ENCODE measurements at places on chromosomes 3 and 15.
A peak's percentile ranks its signal among the peaks of the same experiment; 100 is the strongest.

GRCh38 chr3:29409409-29409808 is 128.5 kb downstream of the RBMS3 start:
- no peak for DNase-seq

DNA sequence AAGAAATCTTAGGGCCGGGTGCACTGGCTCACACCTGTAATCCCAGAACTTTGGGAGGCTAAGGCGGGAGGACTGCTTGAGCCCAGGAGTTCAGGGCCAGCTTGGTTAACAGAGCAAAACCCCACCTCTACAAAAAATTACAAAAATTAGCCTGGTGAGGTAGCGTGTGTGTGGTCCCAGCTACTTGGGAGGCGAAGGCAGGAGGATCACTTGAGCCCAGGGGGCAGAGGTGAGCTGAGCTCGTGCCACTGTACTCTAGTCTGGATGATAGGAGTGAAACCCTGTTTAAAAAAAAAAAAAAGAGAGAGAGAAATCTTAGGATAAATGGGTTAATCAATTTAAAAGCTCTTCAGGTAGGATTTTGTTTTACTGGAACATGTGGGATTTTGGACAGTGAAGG is 31.2 kb upstream of the DUT start:
- no peak for DNase-seq

DNA sequence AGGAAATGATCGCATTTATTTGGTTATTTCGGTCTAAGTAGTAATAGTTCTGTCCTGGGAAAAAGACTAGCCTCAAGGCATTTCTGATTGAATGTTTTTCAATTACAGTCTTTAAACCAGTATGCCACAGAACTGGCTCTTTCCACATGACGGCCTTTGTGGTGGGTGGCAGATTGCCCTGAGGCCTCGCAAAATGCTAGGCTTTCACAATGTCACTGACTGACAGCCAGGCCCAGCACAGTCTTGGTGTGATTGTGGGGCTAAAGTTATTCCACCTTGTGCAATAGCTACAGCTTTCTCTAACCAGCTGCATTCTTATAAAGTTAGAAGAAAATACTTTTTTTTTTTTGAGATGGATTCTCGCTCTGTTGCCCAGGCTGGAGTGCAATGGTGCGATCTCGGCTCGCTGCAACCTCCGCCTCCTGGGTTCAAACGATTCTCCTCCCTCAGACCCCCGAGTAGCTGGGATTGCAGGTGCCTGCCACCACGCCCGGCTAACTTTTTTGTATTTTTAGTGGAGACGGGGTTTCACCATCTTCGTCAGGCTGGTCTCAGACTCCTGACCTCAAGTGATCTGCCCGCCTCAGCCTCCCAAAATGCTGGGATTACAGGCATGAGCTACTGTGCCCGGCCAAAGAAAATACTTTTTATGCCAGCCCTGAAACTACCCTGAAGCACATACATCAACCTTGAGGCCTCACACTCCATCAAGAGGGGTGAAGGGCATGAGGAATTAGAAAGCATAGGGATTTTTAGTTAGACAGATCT is 2.5 kb upstream of the ADIPOQ start:
- no peak for DNase-seq

- no peak for DNase-seq
Measured at GRCh38 chr15:100911086-100911485, 8.1 kb upstream of the LRRK1 start.

- no peak for DNase-seq
Measured at GRCh38 chr3:190401963-190402362, 14.0 kb downstream of the CLDN16 start.

DNA sequence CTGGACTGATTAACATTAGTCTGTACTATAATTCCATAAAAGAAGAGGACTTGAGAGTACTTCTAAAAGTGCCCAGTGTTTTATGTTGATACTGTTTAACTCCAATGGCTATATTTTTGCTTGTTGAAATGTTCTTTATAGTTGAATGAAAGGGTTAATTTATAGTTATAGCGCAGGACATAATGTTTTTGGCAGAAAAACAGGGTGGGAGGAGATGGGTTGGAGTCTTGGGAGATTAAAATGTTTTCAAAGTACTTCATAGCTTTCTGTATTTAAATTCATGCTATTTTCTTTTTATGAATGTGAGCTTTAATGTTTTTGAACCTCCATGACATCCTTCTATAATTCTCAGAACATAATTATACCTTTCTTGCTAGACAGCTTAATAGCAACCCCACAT is 108.2 kb downstream of the CNTN3 start:
- DNase-seq, result no peak

GRCh38 chr3:20403986-20404740 is 218.2 kb upstream of the SGO1 start:
- DNase-seq, result no peak

DNA sequence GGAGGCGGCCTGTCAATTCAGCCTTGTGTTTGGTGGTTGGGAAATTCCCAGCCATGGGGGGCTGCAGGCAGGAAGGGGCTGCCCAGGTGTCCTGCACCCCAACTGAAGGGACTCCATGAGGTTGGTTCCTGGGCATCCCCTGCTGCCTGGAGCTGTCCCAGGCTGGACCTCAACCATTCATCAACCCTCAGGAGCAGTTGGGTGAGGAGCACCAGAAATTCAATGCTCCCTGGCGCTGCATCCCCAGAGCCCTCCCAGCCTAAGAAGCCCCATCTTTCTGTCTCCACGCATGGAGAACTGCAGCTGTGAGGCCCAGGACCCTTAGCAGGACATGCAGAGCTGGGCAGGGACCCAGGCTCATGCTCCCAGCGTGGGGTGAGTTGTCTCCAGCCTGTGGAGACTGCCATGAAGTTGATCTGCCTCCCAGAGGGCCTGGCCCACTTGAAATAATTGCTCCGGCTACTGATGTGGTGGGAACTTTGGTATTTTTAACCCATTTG is 8.0 kb upstream of the SEMA3B start:
- DNase-seq, result no peak

- peak; percentile 57 for DNase-seq
Measured at GRCh38 chr15:78104119-78104479, 11.7 kb downstream of the SH2D7 start.

GRCh38 chr3:101574388-101575112 is 570 bp downstream of the PCNP start:
- no peak for DNase-seq

- DNase-seq, result no peak
Measured at GRCh38 chr3:178421069-178421468, 115.2 kb upstream of the KCNMB2 start.

DNA sequence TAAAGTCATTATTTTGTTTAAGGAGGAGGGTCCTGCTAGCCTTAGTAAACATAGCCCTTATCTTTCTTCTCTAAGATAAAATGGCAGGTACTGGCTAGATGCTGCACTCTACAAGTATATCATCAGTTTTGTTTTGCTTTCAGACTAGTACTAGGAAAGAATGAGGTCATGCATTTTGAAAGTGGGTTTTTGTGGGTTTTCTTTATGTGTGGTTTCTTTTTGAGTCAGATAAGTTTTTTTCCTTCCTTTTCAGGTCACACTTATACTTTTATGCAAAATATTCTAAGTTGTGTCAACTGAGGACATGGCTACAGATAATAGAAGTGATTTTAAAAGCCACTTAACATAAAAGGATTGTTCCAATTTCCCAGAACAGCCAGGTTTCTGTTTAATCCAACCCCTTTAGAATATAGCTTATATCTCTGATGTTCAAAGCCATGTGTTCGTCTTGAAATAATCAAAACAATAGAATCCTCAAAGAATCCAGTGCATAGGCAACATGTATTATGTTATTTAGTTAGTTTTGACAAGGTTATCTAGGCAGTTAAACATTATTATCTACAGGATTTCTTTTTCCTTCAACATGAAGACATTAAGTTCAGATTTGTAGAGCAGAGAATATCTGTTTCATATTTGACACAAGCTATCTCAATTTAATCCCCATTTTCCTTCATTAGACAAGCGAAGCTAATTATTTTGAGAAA is 406.2 kb downstream of the RBMS3 start:
- no peak for DNase-seq

- DNase-seq, result no peak
Measured at GRCh38 chr15:34122771-34123183, 20.9 kb downstream of the PGBD4 start.

DNA sequence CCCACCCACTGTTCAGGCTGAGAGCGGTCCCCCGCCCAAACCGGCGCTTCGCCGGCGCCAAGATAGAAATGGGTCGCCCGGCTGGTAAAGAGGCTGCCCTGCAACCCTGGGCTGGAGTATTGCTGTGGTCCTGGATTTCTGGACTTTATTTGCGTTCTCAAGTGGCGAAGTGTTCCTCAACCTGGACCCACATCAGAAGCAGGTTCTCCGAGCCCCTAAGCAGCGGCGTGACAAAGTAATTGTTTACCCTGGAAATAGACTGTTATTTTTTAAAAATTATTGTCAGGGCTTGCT is 481 bp upstream of the DYNC1LI1 start:
- no peak for DNase-seq

DNA sequence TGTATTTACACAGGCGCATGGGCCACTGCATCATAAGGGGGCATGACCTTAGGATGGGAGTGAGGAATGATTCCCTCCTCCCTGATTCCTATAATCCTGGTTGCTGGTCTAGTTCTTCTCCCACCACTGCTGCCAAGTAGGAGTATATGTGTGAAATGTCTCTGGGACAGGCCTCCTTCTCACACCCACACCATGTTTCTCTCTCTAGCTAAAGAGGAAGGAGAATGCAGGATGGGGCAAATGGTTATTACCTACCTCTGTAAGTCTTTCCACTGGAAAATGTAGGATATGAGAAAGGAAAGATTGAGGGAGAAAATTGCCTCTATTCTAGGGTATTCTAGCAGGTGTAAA is 159.2 kb downstream of the THSD4 start:
- DNase-seq, result no peak

GRCh38 chr3:4822568-4822967 is 156.7 kb upstream of the BHLHE40 start:
- no peak for DNase-seq

DNA sequence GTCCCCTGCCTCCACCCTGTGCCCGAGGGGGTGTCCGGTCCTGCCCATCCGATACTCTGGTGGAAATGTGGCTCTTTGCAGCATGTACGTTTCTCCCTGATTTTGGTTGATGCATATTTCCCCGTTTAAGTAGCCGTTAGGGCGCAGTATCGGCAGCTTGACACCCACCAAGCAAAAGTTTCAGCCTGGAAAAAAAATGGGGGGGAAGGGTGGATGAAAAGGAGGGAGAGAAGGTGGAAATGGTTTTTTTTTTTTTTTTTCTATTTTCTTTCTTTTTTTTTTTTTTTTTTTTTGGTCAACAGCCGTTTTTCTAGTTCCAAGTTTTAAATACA is 1.3 kb downstream of the RAP2B start:
- DNase-seq, result no peak

DNA sequence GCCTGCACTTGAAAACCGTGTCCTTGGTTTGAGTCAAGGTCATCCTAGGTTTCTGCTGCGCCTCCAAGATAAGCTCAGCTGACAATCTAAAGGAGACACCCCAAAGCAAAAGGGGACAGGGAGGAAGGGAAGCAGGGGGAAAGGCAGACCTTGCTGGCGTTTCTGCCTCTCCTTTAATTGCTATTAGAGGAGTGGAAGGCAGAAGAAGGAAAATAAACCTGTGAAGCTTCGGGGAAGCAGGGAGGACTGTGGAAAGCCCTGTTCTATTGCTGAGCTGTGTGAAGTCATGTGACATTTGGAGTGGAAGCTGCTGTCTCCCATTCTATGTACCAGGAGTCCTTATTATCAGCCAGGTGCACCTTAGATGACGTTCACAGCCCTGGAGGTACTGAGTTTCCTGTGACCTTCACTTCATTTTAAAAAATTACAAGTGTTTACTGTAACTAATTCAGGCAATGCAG is 21.5 kb upstream of the CHD2 start:
- DNase-seq, result no peak

DNA sequence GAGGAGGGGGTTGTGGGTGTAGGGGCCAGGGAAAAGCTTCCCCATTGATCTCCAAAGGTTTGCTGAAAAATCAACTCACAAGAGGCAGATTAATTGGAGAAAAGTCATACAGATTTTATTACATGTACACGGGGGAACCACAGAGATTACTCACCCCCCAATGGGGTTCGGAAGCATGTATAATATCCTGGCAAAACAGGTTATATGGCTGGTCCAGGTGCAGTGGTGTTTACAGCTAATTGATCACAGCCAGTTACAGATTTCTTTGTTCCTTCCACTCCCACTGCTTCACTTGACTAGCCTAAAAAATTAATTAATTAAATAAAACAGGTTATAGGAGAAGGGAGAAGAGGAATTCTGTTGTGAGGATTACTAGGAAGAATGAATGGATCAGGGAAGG is 22.4 kb downstream of the PRKCI start:
- DNase-seq, result no peak

DNA sequence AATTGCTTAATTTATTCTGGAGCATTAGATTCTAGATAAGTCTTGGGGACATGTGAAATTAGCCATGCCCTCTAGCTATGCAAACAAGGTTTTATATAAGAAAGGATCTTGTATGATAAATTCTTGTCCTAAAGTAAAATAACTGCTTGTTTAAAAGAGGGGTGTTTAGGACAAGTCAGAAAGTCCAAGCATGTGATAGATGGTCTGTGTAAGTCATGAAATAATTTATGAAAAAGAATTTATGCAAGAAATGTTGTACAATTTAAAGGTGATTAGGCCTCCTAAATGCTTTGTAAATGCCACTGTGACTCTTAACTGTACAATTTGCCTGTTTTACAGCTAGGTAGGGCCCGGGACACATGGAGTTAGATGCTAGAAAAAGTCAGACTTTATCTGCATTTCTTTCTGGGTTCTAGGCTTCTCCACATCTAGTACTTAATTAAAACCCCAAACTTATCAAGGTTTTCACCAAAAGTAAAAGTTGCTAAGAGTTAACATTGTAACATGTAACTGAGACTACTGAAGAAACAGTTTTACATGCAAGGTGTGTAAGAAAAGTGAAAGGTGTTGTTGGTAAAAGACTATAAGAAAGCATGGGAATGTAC is 13.2 kb downstream of the LINS1 start:
- no peak for DNase-seq

GRCh38 chr3:28745916-28746617 is 397.4 kb upstream of the AZI2 start:
- DNase-seq, result no peak

GRCh38 chr15:68433551-68433950 is 1.6 kb upstream of the ITGA11 start:
- DNase-seq, result no peak

DNA sequence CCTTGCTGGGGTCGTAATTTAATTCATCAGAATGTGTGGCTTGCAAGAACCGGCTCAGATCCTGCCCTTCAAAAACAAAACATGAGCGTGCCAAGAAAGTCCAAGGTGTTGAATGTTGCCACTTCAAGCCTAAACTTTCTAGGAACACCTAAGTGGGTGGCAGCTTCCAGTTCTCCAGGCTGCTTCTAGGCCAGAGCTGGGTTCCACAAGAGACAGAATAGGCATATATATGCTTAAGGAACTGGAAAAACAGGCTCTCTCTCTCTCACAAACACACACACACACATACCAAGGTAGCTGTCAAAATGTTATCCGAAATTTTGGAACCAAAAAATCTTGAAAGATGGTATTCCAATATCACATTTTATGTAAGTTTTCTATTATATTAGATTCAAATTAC is 890 bp upstream of the ADIPOQ start:
- no peak for DNase-seq
